ENCODE measurements at places on chromosomes 11 and 22.

DNA sequence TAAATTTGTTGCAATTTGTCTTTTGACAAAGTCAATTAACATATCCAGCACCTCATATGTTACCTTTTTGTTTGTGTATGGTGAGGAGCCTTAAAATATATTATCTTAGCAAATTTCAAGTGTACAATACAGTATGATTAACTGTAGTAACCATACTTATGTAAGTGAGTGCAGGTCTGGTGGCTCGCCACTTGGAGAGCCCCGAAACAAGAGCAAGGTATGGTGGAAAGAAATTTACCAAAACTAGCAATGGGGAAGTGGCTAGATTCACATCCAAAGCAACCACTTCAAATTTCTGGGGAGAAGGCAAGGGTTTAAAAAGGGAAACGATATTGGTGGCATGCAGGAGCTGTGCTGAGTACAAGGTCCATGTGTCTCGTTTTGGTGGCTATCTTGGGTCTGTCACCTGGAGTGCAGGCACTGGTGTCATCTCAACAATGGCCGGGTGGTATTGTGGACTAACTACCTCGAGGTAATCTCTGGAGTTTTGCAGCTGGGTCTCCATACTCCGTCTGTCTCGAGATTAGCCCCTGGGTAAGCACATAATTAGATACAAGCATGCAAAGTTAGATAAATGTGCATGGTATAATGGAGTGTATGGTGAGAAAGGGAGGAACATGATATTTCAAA lies 8.2 kb upstream of the FNBP4 start:
- no peak for DNase-seq

- DNase-seq, result no peak
These were observed 419.3 kb upstream of the NARS2 start for GRCh38 chr11:78993802-78994430.

GRCh38 chr11:60263402-60263801 lies 17.1 kb upstream of the MS4A4A start:
- DNase-seq, result no peak

GRCh38 chr22:43643387-43643786 lies 168.7 kb downstream of the EFCAB6 start:
- DNase-seq, result no peak

GRCh38 chr11:33329705-33330329 lies 72.6 kb downstream of the HIPK3 start:
- peak; percentile 37 for DNase-seq

DNA sequence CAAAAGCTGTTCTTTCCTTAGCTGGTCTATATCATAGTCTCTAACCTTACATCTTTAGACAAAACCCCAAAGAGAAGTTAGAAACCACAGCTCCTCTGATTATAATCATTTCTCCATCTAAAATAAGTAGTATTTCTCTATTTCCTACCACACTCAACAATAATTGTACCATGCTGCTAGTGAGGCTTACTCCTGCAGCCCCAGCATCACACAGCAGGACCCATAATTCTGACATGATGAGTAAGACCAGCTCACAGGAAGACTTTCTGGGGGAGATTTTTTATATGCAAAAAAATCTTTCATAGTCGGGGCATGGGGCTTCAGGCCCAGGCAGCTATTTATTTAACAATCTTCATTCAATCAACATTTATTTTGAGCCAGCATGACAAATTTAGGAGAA lies 441.6 kb downstream of the DYNC2H1 start:
- DNase-seq, result no peak

Measured in AG08396 (cell line).